RPMI7951 (cell line): ENCODE measurements at places on chromosomes 13 and 19. TPM values are rescaled to one million over a fixed set of nuclear protein-coding genes. Genes with fewer than 3 reads are reported as not detected.
A peak's percentile ranks its signal among the peaks of the same experiment; 100 is the strongest.

DNA sequence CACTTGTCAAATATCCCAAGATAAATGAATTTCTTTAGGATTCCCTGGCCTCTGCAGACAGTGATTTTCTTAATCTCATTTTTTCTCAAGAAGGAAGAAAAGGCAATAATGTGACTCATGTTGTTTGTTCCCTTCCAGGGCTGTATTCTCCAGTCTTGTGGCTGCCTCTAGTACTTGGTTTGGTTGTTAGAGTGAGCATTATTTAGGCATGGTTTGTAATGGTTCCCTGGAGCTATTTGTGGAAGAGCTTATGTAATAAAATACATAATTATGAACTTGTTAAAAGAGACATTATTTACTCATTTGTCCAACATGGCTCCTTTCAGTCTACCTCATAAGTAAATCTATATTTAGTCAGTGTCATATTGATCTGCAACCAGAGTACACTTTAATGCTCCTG, 270.4 kb downstream of the DCT start:
- DNase-seq: peak; percentile 9

GRCh38 chr19:29399804-29400203, 126.0 kb upstream of the VSTM2B start:
- DNase-seq: no peak

- DNase-seq: no peak
Observed at GRCh38 chr19:40246292-40247073, 20.0 kb upstream of the CCNP start.

The SPIB gene
- total RNA-seq: not detected in 2 replicates

The SLC25A41 gene
- total RNA-seq: not detected in 2 replicates

DNA sequence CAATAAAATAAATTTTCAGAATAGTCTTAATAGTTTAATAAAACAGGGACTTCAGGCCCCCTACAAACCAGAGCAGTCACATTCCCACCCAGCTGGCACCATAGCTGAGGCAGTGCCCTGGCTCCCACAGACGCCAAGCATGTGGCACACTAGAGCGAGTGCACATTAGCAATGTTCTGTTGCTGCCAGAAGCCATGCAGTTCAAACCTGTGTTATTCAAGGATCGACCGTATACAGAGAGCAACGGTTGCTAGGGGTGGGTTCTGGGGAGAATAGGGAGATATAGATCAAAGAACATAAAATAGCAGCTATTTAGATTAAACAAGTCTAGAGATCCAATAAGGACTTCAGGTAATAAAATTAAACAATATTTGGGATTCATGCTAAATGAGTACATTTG, 419.3 kb upstream of the KLHL1 start:
- no peak for DNase-seq

DNA sequence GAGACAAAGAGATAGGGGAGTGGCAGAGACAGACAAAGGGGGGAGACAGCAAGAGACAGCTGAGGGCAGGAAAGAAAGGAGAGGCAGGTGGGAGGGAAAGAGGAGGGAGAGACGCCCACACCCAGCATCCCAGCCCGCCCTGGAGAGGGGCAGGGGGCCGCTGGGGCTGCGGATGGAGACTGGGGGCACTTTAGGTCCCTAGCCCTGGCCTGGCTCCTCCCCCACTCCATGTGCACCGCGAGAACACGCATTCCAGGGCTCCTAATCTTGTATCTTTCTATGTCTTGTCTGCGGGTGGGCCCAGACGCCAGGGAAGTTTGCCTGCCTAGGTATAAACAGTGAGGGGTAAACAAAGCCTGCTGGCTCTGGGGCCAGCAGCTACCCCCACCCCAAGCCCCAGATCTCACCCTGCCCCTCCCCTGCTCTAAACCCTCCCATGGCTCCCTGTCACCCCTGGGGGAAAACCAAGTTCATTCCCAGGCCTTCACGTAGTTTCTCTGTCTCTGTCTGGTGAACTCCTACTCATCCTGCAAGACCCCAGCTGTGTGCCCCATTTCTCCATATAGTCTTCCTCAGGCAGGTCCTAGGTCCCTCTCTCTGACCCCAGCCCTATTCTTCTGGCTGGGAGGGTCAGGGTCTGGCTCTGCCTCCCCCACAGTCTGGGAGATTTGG, 5.7 kb downstream of the TLE5 start:
- no peak for DNase-seq

- DNase-seq: peak; percentile 10
Observed at GRCh38 chr13:27523346-27524073, 73.1 kb upstream of the MTIF3 start.

The CEACAM4 gene
- total RNA-seq: not detected in 2 replicates

DNA sequence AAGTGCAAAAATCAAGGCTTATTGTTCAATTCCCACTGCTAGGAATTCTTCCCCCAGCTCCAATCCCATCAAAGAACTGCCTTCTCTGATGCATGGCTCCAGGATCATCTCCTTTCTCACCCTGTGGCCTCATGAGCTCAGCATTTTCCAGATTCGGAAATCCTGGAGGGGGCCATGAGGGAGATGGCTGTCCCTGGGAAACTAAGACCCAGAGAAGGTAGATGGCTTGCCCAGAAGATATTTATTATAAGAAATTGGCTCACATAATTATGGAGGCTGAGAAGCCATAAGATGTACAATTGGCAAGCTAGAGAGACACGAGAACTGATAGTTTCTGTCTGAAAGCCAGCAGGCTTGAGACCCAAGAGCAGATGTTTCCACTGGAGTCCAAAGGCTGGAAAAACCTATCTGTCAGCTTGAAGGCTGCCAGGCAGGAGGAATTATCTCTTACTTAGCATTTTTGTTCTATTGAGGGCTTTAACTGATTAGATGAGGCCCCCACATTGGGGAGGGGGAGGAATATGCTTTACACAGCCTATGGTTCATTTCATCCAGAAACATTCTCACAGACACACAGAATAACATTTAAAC, 58.6 kb downstream of the GADD45B start:
- no peak for DNase-seq

GRCh38 chr13:81275666-81276258, 934.8 kb upstream of the SPRY2 start:
- no peak for DNase-seq

- DNase-seq: no peak
Observed at GRCh38 chr13:58239774-58240268, 608.3 kb downstream of the PCDH17 start.

- DNase-seq: no peak
Observed at GRCh38 chr13:46079770-46080169, 25.1 kb downstream of the CPB2 start.

DNA sequence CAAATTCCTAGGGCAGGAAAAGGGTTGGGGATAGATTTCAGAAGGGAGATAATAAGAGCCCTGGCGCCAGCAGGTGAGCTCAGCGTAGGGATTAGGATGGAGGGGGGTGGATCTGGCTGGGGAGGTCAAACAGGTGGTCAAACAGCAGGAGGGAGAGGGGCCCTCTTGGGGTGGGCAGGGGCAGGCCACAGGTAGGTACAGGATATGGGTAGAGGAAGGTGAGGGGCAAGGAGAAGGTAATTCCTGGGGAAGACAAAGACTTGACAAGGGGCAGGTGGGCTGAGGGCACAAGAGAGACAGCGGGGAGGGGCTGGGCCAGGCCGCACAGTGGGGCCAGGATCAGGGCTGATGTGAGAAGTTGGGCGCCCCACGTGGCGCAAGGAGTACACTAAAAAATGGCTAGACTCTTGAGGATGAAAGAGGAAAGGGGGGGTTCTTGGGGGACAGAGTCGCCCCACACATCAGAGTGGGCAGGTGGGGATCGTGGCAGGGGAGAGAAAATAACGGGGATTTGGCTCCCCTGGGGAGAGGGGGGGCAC, 713 bp downstream of the KRI1 start:
- peak; percentile 41 for DNase-seq

DNA sequence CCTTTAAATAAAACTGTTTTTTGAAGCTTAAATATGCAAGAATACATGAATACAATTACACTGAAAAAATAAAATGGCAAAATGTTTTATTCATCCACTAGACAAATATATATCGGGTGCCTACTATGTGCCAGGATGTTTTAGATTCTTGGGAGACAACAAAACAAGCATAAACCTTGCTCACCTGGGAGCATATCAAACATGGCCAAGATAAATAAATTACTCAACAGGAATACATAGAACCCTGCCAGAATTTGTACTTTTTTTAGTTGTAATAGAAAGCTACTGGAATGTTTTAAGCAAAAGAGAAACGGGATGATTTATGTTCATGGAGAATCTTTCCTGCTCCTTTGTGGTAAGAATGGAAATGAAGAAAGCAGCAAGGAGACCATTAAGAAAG, 2358.5 kb upstream of the PCDH20 start:
- DNase-seq: no peak

GRCh38 chr13:30268673-30269072, 38.7 kb downstream of the KATNAL1 start:
- DNase-seq: no peak

DNA sequence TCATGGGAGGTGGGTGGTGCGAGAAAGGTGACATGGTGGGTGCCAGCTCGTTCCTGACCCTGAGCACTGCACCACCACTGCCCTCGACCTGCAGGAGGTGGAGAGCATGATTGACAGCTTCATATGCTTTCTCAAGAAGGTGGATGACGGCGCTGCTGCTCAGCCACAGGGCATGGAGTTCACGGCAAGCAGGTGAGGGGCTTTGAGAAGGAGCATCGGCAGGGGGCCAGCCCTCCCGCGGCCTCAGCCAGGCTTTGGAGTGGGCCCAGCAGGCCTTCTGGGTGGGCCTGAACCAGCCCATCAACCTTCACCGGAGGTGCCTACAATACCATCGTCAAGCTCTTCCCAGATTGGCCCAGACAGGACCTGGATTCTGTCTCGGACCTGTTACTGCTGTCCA, 18.9 kb upstream of the ZNF14 start:
- DNase-seq: no peak

DNA sequence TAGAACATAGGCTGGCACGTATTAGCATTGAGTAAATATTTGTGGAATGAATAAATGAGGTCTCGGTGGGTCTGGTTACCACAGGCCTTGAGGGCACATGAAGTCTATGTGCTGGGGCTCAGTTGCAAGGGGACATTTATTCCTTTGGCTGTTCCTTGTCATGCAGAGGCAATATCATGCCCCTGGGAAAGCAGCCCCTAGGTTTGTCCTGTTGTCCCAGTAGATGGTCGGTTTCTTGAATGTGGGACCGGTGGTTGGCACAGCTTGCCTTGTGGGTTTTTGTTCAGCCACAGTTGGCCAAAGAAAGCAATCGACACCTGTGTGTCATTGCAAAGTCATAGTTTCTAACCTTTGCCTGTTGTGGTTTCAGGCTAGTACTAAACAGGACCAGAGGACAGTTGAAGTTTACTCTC, 24.7 kb upstream of the GPR183 start:
- DNase-seq: peak; percentile 77

- DNase-seq: no peak
Observed at GRCh38 chr13:88196106-88196505, 524.9 kb downstream of the SLITRK5 start.

DNA sequence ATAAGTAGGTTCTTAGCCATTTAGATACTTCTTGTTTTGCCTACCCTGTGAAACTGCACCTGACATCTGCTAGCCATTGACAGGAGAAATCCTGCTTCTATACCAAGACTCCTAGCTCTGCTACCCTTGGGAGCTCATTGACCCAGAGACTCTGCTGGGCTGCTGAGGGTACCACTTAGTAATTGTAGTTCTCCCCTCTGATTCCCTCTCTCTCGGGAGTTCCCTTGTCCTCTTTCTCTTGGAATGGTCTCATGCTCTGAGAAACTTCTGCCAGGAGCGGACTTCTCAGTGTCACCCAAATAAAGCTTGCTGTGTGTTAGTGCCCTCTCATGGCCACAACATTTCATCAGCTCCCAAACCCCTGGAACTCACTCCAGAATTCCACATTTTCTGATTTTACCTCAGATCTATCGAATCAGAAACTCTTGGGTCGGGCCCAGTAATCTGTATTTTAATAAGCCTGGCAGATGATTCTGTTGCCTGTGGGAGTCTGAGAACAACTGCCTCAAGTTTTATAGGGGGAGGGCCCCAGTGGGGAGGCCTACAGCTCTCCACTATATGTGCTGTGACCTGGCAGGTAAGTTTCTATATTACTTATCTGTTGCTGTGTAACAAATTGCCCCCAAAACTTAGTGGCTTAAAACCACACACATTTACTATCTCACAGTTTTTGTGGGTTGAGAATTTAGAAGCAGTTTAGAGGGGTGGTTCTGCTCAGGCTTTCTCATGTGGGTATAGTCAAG, 221.1 kb downstream of the TDRD3 start:
- DNase-seq: peak; percentile 49

GRCh38 chr19:5316138-5316537, 24.5 kb downstream of the PTPRS start:
- no peak for DNase-seq

- peak; percentile 35 for DNase-seq
Observed at GRCh38 chr19:54449701-54450069, 686 bp downstream of the LENG8 start.

The ACP7 gene
- 0.10 TPM in 1 of 2 replicates, not detected in the other for total RNA-seq

- DNase-seq: no peak
Observed at GRCh38 chr13:76516586-76516985, 369.6 kb downstream of the KCTD12 start.

- DNase-seq: peak; percentile 54
Observed at GRCh38 chr13:44899967-44900366, 89.3 kb downstream of the NUFIP1 start.

The MUC16 gene
- total RNA-seq: not detected in 2 replicates

DNA sequence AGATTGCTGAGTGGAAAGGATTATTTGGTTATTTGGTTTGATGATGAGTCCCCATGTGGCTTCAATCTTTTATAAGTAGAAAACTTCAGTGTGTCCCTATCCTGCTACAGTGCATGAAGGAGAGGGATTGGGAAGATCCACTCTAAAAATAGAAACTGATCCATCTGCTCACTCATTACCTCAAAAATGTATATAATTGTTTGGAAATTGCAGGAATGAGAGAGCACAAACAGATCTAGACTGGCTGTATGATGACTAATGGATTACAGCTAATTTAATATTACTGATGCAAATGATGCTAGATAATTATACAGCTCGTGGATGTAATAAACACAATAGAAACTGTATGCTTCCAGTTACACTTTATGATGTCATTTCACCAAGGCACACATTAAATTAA, 625.3 kb upstream of the PRR20A start:
- DNase-seq: no peak

The F7 gene
- not detected in 2 replicates for total RNA-seq

The SELENOV gene
- total RNA-seq: not detected in 2 replicates

DNA sequence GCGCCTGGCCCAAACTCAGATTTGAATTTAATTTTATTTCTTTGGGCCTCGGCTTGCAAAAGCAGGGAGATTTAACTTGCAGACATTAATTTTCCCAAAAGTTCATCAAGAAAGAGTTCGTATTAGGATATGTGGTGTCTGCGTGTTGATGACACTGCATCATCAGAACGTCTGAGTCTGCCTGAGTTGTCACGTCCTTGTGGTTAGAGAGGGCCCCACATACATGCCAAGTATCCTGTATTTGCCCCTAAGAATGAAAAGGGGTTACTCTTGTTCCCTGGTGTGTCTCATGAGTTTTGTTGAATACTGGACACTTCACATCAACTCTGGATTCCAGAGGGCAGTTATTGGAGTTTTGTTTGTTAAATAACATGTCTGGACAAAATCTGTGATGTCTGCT, 5.6 kb upstream of the TEX29 start:
- DNase-seq: no peak

The PSG6 gene
- not detected in 2 replicates for total RNA-seq

DNA sequence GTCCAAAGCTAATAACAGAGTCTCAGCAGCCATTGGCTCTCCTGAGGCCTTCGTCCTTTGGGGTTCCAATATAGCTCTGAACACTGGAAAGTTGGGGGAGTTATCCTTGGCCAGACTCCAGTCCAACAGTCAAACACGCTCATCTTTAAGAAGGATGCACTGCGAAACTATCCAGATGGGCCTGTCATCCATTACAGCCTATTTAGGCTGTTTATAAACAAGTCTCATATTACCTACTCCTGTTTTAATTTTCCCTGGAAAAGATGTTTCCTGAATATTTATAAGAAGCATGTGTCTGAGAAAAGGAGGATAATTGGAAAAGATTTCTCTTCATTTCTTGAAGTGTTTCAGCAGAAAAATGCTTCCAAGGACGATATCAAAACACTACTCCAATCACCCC, 170.7 kb downstream of the DCT start:
- no peak for DNase-seq
